ENCODE measurements at places on chromosomes 13 and 19.

- DNase-seq = no peak
These were observed 426.9 kb downstream of the PCDH9 start for GRCh38 chr13:66803013-66803807.

DNA sequence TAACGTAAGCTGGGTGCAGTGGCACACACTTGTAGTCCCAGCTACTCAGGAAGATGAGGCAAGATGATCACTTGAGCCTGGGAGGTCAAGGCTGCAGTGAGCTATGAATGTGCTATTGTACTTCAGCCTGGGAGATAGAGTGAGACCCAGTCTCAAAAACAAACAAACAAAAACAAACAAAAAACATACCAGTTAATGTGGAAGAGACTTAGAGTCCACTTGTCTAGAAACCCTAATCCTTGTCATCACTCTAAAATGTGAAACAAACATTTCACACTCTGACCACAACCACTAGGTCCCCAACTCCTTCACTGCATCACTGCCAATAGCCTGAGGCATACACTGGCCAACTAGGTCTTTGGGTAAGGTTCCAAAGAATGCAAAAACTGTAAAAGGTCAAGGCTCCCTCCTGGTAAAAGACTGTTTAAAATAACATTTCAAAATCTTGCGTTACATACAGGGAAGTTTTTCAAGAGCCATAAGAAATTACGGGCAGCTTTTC is 28.6 kb upstream of the CYP2B6 start:
- no peak for DNase-seq

GRCh38 chr19:17576758-17577456 is 21.5 kb downstream of the COLGALT1 start:
- no peak for DNase-seq

- DNase-seq = no peak
These were observed 34.1 kb upstream of the ZNF681 start for GRCh38 chr19:23792784-23793183.

DNA sequence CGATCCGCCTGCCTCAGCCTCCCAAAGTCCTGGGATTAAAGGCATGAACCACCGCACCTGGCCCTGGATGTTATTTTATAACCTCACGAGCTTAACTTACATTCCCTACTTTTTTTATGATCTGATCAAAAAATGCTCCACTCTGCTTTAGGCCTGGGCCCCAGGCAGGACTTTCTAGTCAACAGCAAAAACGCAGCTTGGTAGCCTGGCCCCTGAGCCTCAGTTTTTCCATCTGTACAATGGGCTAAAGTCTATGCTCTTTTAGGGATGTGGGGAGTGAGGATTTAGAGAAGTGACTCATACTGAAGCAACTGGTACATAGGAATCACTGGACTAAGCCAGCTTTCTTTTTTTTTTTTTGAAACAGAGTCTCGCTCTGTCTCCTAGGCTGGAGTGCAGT is 11.9 kb upstream of the PIK3R2 start:
- DNase-seq = no peak

- DNase-seq = no peak
These were observed 35.4 kb downstream of the KL start for GRCh38 chr13:33051632-33052031.

- DNase-seq = peak; percentile 52
These were observed 409 bp downstream of the FOSB start for GRCh38 chr19:45468159-45468651.

- no peak for DNase-seq
These were observed 263 bp downstream of the RHPN2 start for GRCh38 chr19:33064458-33064791.

DNA sequence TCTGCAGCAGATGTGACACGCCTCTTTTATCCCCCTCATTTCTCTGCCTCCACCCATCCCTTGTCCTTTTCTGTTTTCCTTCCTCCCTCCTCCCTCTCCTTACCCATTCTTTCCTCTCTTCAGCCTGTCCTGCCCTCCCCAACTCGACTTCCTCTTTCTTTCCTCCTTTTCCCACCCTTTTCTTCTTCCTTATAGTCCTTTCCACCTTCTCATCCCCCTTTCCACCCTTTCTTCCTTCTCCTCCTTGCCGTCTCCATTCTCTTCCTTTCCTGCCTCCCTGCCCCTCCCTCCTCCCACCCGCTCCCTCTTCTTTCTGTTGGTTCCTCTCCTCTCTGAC is 688 bp upstream of the ZNF71 start:
- no peak for DNase-seq

DNA sequence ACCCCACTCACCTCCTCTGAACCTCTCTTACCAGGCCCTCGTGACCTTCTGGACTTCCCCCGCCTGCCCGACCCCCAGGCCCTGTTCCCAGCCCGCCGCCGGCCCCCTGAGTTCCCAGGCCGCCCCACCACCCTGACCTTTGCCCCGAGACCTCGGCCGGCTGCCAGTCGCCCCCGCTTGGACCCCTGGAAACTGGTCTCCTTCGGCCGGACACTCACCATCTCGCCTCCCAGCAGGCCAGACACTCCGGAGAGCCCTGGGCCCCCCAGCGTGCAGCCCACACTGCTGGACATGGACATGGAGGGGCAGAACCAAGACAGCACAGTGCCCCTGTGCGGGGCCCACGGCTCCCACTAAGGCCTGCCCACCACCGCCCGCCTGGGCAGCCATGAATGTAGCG is 3.2 kb downstream of the TTC9B start:
- DNase-seq = no peak

DNA sequence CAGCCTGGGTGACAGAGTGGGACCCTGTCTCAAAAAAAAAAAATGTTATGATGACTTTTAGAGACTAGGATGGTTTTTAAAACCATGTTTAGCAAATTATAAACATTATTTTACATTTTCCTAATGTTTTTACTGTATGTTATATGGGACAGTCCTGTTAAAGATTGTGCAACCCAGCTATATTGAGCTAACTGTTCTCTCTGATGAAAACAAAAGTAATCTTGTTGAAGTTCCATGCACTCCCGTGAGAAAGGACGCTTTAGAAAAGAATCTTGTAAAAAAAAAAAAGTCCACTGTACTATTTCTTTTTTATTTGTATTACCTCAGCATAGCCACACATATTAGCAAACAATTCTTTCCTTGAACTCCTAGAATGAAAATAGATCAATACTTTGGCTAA is 451.2 kb downstream of the DCT start:
- DNase-seq = no peak

GRCh38 chr19:58351990-58352755 is 1.1 kb downstream of the A1BG start:
- DNase-seq = no peak

GRCh38 chr19:39599116-39599515 is 3.2 kb upstream of the LGALS13 start:
- no peak for DNase-seq

DNA sequence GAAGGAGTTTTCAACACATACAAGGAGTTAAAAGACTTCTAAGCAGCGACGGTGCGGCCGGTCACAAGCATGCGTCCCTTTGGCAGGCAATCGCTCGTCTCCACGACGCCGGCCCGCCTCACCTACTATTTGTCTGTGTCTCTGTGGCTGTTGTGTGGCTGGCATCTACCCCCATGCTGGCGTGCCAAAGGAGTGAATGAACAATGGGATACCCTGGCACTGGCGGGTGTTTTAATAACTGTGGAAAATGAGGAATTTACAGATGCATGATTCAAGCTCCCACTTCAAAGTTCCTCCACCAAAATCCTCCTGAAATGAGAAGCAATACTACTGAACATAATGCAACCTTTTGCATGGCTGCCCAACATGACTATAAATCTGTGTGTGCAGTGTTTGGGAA is 176.6 kb downstream of the KLF5 start:
- DNase-seq = no peak

- DNase-seq = no peak
These were observed 55.4 kb upstream of the ADGRE5 start for GRCh38 chr19:14325863-14326262.

- no peak for DNase-seq
These were observed 142.1 kb downstream of the POSTN start for GRCh38 chr13:37456506-37456905.

DNA sequence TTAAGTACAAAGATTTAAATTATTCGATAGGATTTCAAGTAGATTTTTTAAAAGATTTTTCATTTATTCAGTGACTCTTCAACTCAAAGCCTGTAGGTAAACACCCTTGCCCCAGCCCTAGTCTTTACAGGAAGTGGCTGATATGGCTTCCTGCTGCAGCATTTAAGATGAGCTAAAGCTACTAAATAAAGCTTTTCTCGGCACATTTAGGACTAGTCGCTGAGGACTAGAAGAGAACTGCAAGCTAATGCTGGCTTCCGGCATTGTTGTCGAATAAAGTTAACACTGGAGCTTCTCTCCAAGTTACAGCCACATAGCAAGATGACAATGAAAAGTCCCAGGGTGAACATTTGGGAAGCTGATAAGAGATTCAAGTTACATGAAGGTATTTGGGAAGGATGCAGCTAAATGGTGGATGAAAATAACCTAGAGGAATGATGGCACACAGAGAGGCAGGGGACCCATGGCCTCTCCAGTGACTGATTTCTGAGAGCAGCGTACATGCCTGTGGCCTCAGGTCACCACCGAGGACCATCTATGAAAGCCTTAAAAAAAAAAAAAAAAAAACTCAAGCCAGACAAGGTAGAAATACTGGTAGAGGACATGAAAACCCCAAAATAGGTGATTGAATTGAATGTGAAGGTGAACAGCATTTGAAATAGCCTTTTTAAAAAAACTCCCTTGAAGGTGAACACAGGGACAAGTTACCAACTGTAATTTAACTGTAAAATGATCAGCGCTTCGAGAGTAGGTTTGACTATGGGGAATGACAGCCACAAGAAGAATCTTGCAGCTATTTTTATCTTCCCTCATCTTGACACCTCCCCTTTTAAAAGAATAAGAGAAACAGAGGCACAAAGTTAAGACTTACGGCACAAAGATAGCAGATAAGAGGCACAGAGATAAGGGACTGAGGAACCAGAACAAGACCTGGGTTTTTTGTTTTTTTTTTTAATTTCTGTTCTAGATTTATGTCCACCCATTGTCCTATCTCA is 155.4 kb downstream of the DCT start:
- DNase-seq = peak; percentile 68

DNA sequence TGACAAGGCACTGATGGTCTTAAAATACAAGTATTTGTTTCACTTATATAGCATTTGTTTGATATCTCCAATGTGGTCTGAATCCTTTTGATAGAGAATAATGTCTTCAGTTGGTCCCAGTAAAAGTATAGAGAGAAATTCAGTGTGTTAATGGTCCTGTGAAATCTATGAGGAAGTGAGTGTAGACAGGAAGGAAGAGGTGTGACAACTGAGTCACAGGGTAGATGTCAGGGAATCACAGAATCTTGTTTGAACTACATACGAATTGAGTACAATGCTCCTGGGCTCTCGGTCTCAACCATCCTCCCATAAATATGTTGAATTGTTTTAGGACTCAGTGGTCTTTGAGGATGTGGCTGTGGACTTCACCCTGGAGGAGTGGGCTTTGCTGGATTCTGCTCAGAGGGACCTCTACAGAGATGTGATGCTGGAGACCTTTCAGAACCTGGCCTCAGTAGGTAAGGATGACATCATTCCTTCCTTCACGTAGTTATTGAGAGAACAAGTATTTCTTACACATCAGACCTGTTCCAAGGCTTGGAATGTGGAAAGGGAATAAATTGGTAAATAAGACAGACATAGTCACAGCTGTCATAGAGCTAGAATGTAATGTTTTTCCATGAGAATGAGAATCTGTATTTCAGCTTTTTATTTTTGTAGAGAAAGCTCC is 9.1 kb downstream of the ZNF555 start:
- DNase-seq = no peak

DNA sequence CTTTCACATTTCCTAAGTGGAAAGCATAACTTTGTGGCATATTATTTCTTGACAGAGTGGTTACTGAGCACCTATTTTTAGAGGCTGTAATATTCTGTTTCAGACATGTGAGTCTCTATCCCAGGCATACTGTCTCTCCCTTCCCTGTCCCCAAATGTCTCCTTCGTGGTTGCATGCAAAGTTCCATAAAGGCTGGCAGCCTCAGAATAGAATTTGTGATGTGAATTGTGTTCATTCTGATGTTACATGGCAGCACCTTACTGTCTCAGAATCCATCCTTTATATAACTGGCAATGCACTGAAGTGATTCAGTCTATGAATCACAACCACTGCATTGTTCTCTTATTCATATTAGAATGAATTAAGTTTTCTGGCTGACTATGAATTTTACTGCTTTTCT is 89.0 kb upstream of the SLC7A1 start:
- DNase-seq = no peak

GRCh38 chr19:18899624-18900560 is 3.9 kb upstream of the CERS1 start:
- no peak for DNase-seq

- no peak for DNase-seq
These were observed 529.2 kb upstream of the NBEA start for GRCh38 chr13:34412817-34413375.

DNA sequence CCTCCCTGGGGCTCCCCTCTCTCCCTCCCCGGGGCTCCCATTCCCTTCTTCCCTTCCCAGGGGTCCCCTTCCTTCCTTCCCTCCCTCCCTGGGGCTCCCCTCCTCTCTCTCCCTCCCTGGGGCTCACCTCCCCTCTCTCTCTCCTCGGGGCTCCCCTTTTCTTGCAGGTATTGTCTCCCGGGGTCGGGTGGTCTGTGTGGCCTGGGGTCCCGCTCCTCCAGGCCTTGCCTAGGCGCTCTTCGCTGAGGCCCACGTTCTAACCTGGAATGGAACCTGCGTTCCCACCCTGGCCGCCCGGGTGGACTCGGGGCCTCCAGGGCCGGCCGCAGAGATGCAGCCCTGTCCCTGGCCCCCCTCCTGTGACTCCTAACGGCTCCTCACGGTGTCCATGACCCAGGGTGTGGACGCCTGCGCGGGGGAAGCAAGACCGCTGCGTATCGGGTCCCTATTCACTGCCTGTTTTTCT is 940 bp upstream of the DCUN1D2 start:
- no peak for DNase-seq

DNA sequence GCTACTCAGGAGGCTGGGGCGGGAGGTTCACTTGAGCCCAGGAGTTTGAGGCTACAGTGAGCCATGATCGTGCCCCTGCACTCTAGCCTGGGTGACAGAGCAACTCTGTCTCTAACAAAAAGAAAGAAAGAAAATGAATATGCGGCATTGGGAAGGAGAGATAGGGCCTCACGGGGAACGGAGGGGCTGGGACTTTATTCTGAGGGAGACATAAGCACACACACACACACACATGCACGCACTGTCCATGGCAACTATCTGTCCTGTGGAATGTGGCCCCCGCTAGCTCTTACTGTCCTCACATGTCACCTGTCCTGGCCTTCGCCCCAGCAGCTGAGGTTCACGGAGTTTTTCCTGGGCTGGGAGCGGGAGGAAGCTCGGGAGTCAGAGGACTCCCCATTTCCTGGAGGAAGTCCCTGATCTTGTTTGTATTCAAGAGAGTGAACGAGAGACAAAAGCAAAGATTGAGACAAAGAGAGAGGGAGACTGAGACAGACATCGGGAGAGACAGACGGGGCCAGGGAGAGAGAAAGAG is 654 bp downstream of the STAP2 start:
- no peak for DNase-seq

DNA sequence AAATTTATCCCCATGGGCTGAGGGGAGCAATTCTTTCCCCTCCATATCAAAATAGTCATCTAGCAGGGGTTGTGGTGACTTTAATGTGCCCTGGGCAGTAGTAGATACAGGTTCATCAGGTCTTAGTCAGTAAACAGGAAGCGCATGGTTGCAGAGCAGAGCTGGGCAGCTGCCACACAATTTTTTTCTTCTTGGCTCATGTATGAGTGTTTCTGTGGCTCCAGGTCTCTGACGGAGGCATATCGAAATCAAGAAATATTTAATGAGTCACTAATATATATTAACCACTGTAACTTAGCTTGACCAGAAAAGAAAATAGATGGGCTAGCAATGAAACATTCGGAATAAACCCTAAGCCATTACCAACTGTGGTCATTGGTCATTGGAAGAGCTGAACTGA is 68.4 kb upstream of the UBL3 start:
- DNase-seq = no peak

GRCh38 chr13:41427666-41428065 is 29.7 kb upstream of the RGCC start:
- DNase-seq = no peak

Data from CD4-positive, alpha-beta T cell treated with Interleukin-2 at 100 ng/mL for 4 hours (primary cell).